Neural crest cell (in vitro differentiated cells): ENCODE measurements at places on chromosomes 13 and 19. TPM values are rescaled to one million over a fixed set of nuclear protein-coding genes. Genes with fewer than 3 reads are reported as not detected.

Gene IRGC
- total RNA-seq: not detected in 2 replicates

Gene NCR1
- total RNA-seq: not detected in 2 replicates

Gene SIGLECL1
- total RNA-seq: not detected in 2 replicates

DNA sequence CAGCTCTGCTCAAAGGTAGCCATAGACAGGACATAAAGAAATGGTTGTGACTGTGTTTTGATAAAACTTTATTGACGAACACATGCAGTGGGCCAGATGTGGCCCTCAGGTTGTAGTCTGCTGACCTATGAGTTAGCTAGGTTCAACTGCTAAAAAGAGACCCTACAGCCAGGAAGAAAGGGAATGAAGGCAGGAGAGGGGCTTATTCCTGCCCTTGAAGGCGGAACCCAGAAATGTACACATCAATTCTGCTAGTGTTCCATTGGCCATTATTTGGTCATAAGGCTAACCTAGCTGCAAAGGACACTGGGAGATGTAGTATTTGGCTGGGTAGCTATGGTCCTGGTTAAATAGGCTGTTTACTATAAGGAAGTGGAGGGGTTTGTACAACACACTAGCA, 18.0 kb downstream of the APBA3 start:
- no peak for DNase-seq

- DNase-seq: no peak
Observed at GRCh38 chr13:21688056-21688455, 17.2 kb downstream of the FGF9 start.

DNA sequence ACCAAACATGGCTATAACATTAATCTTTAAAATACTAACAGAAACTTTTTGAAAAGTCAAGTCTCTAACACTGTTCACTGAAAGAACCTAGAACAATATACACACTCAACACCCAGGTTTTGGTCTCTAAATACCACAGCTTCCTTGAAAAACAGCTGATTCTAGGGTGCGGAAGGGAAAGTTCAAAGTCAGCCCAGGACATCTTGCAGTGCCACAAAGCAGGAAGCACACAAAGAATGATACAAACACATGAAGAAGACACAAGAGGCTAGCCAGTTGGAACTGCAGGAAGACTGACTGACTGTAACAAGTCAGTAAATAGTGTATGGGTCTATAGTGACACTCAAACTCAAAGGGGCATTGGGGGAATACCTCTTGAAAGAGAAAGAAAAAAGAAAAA, 4.6 kb downstream of the DEDD2 start:
- DNase-seq: no peak

GRCh38 chr19:33948651-33949335, 152.1 kb downstream of the KCTD15 start:
- DNase-seq: no peak

- no peak for DNase-seq
Observed at GRCh38 chr19:2113439-2114211, 16.9 kb downstream of the IZUMO4 start.

GRCh38 chr19:5608291-5608690, 14.3 kb downstream of the SAFB2 start:
- no peak for DNase-seq

- DNase-seq: no peak
Observed at GRCh38 chr13:28597641-28598040, 61.3 kb upstream of the POMP start.
